ENCODE measurements at places on chromosomes 2 and 18.

- no peak for DNase-seq
Measured at GRCh38 chr2:152415231-152415642, 80.3 kb downstream of the FMNL2 start.

DNA sequence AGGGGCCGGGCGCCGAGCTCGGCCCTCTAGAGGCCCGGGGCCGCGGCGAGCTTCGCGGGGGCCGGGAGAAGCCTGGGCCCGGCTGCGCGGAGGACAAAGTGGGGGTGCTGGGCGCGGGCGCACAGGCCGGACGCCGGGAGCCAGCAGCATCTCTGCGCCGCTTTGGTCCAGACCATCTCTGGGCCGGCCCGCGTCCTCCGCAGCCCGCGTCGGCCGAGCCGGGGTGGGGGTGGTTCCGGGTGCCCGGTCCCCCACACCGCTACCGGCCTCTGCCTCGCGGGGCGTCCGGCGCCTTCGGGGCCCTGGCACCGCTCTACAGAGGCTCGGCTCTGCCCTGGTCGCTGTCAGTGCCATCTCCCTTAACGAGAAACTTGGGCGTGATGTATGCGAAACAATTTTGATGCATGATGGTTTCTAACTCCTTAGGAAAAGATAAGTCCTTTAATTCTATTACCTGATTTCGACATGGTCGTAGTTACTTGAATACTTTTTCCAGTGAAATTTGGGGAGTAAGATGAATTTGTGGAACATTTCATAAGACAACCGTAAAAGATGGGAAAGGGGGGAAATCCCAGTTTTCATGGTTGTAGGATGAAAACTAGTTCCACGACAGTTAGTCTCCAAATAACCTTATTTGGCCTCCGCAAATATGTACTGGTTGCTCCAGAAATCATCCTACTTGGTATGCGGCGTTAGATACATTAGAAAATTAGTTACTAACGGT is 562 bp downstream of the TWSG1 start:
- no peak for DNase-seq

DNA sequence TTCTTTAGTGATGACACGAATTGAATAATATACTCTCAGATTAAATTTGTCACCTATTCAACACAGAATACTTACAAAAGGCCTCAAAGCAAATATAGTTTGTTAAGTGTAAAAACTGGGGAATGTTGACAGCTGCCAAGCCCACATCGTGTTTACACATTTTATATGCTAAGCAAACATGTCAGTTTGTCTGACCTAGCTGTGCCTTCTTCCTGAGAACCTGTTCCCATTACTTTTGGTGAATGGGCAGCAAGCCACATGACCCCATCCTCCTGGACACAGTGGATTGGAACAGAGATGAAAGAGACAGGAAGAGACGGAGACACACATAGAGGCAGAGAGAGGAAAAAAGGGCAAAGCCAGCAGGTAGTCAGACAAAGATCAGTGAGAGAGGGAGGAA is 22.9 kb upstream of the CUL3 start:
- DNase-seq = no peak

DNA sequence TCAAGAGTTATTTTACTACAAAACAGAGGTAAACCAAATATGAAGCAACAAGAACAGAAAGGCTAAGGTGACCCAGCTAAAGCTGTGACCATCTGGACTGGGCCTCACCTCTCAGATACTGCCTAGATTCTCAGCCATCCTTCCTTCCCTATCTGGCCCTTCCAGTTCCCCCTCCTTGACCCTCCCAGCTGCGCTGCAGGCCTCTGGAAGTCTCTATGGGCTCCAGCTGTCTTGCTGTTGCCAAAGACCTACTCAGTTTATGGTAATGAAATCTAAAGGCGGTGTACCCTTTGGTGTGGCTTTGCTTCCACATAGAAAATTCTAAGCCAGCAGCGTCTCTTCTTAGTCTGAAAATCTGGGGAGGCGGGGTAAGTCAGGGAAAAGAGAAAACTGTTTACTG is 55.7 kb downstream of the ARHGEF33 start:
- DNase-seq = no peak

DNA sequence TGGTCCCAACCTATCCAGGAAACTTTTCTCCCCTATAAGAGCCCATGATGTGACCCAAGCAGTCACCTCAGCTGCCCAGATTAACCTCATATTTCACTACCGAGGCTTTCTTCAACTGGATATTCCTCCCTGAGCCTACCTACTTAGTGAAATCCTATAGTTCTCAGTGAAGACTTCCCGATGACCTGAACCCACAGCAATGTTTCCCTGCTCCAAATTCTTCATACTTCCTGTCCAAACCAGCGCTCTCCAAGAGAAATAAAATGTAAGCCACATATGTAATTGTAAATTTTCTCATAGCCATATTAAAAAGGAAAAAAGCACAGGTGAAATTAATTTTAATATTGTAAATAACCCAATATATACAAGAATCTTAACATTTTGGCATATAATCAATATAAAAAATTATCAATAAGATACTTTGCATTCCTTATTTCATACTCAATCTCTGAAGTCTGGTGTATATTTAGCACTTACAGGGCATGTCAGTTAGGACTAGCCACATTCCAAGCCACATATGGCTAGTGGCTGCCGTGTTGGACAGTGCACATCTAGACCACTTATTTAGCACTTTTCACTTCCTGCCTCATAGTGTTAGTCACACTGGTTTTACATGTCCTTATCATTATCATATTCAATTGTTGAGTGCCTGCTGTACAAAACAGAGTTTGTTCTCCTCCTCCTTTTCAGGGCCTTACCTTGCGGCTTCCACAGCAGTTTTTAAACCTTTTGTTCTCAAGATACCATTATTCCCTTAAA is 1.9 kb upstream of the STAT4 start:
- no peak for DNase-seq

GRCh38 chr2:146604521-146604920 is 1240.3 kb upstream of the ACVR2A start:
- no peak for DNase-seq

- no peak for DNase-seq
Measured at GRCh38 chr2:40434731-40435271, 17.1 kb downstream of the SLC8A1 start.

DNA sequence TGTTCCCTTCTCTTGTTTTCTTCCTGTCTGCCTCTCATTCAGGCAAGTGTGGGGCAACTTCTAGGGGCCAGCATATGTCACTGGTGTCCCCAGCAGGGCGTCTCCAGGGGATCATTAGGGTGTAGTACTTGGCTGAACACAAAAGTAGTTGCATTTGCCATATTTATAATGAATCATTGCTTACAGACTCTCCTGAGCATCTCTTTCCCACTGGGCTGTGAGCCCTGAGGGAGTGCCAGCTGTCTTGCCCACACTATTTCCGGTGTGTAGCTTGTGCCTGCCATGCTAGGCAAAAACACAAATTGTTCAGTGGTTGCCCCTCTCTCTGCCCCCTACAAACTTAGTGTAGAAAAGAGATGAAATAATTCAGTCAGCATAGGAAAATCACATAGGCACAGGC is 40.8 kb upstream of the SCLY start:
- DNase-seq = no peak

DNA sequence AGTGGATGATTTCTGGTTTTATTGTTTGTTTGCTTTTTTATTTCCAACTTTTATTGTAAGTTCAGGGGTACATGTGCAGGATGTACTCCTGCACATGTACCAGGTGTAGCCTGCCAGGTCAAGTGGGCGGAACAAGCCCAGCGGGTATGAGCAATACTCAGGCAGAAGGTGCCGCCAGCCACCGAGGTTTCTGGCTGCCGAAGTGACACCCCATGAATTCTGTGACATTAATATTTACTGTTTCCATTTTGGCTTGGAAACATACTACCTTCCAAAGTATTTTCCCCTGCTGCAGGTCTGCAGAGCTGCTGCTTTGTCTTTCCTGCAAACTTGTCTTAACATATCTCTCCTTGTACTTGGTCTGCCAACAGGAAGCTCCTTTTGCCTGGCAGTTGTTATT is 78.5 kb downstream of the PTPN4 start:
- no peak for DNase-seq

GRCh38 chr2:106127282-106127771 is 66.8 kb downstream of the UXS1 start:
- DNase-seq = no peak

DNA sequence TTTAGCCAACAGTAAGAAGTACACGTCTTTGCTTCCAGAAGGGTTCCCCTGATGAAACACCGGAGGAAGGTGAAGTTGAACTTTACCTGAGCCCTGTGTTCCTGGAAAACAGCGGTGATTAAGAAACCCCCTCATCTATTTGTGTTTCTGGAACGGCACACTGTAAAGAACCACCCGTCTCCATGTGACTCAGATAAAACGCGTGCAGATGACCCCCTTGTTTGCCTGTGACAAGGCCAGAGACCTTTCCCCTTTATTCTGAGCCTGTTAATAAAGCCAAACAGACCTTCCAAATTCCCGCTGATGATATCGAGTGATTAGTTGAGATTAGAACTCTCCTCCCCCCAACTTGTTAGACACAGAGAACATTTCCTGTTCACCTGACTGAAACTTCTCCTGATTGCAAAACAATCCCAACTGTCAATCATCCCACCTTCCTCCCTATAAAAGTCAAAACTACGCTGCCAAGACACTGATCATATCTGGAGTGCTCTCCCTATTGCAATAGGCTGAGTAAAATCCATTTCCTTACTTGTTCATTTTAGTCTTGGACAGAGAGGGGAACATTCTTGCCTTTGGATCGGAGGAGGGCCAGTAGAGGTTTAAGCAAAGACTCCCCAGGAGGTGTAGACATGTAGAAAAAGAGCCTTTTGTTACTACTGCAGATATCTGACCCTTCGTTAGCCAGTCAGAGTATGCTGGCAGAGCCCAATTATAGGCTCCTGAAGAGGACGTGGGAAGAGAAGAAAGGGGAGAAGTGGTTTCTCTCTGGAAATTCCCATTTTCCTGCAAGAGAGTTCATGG is 914 bp upstream of the IWS1 start:
- DNase-seq = no peak

- no peak for DNase-seq
Measured at GRCh38 chr18:49225160-49225559, 235.3 kb downstream of the DYM start.

- DNase-seq = no peak
Measured at GRCh38 chr2:69196327-69197117, 183.5 kb downstream of the ANTXR1 start.

DNA sequence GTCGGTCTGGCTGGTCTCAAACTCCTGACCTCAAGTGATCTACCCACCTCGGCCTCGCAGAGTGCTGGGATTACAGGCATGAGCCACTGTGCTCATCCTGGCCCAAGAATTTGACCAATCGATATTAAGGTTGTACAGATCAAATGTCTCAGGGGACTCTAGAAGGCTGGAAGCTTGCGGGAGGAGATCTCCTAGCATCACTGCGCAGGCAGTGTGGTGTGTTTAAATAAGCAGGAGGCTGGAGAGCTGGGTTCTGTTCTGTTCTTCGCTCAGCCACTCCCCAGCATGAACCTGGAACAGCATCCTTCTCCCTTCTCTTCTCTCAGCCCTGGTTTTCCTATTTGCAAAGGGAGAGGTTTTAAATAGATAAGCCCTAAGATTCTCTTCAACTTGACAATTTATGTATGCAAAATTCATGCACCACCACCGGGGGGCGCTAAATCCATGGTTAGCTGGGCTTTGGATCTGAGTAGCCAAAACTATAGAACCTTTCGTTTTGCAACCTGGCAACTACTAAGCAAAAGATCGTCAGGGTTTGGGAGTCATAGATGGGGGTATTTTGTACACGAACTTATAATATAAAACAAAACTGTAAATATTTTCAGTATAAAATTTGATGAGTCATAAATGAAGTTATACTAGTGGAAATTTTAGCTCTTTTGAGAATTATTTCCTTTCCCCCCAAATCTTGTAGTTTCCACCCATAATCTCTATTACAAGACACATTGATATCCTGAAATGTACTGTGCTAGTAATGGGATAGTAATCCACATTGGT is 60.6 kb downstream of the SLC16A14 start:
- no peak for DNase-seq

DNA sequence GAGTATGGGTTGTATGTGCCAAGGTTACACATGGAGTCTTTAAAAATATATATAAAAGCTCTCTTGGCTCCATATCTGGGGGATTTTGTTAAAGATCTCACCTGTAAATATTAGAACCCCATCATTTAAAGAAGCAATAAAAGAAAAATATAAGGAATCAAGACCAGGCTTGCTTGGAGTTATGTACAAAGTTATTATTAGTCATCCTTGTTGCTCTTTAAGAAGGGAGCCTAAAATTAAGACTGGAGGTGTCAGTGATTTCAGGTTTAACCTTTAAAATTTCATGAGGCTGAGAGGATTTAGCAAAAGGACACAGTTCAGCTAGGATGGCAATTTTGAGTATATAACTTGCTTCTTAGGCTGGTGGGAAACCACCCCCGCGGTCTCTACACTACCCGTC is 181.4 kb downstream of the SETBP1 start:
- DNase-seq = no peak

GRCh38 chr2:232511336-232511890 is 8.8 kb upstream of the PRSS56 start:
- no peak for DNase-seq

DNA sequence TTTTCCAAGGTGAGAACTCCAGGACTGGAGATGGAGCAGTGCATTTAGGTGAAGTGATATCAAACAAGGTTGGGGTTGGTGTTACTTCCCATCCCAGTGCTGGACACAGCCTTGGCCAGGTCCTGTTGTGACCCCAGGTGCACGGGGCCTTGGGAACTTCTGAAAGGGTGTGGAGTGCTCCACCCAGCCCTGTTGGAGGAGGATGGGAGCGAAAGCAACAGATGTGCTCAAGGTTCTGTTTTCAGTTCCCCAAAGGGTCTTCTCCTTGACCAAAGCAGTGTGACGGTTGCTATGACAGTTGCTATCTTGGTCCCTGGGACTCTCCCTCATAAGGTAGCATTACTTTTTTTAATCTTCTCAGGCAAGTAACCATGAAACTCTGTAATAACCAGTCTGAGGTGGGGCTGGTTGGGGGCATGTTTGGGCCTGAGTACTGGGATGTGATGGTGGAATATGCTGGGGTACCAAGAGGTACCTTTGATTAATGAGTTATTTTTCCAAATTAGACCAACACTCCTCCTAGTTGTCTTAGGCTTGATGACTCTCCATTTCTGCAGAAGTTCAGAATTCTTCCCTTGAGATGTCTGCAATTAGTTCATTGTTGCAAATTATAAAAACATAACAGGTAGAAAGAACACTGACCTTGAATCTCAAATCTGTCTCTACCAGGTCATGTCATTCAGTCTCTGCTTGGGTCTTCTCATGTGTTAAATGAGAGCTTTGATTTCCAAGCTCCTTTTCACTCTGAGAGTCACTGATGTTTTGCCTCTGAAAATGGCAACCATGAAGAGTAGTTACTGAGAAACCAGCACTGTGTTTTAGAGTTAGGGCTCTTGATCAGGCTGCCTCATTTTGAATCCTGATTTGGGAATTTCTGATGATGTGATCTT is 154.5 kb downstream of the RPIA start:
- DNase-seq = no peak

GRCh38 chr2:204538182-204539018 is 6.9 kb upstream of the PARD3B start:
- no peak for DNase-seq

All from cortex of kidney (tissue), 1 donor.